ENCODE measurements at places on chromosomes 7 and 10.

- DNase-seq, result no peak
Observed at GRCh38 chr7:24152356-24152755, 131.6 kb upstream of the NPY start.

GRCh38 chr7:104848138-104848990, 165.6 kb upstream of the KMT2E start:
- DNase-seq, result peak; percentile 24

GRCh38 chr10:541750-542371, 147.6 kb downstream of the DIP2C start:
- DNase-seq, result no peak

GRCh38 chr7:155365146-155365874, 67.6 kb downstream of the INSIG1 start:
- DNase-seq, result no peak

GRCh38 chr10:12594448-12594944, 245.1 kb downstream of the CAMK1D start:
- no peak for DNase-seq

DNA sequence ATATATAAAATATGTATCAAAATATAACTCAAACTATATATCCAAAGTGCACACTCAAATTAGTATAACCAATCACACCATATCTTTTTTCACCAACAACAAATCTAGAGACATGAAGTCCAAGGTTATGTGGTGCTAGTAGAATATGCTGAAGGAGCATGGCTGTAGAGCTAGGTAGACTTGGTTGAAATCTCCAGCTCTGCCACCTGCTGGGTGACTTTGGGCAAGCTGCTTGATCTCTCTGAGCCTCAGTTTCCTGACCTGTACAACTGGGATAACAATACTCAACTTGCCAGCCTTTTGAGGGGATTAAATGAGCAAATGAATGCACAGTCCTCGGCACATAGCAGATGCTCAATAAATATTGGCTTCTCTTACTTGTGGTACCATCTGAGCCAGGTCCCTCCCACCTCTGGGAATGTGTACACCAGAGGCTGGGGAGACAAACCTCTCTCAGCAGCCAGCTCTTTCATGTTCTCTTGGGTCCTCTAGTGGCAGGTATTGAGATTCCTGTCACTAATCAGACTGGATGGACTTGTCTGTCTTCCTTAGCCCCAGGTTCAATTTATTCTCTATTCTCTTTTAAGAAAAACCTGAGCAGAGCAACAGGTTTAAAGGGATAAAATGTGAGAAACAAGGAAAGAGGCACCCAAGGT, 94.3 kb upstream of the PDE1C start:
- no peak for DNase-seq

- no peak for DNase-seq
Observed at GRCh38 chr7:41051062-41051461, 651.8 kb downstream of the INHBA start.

- DNase-seq, result no peak
Observed at GRCh38 chr10:74652664-74653063, 173.7 kb upstream of the KAT6B start.

- DNase-seq, result no peak
Observed at GRCh38 chr10:78864761-78865537, 203.8 kb upstream of the ZMIZ1 start.

DNA sequence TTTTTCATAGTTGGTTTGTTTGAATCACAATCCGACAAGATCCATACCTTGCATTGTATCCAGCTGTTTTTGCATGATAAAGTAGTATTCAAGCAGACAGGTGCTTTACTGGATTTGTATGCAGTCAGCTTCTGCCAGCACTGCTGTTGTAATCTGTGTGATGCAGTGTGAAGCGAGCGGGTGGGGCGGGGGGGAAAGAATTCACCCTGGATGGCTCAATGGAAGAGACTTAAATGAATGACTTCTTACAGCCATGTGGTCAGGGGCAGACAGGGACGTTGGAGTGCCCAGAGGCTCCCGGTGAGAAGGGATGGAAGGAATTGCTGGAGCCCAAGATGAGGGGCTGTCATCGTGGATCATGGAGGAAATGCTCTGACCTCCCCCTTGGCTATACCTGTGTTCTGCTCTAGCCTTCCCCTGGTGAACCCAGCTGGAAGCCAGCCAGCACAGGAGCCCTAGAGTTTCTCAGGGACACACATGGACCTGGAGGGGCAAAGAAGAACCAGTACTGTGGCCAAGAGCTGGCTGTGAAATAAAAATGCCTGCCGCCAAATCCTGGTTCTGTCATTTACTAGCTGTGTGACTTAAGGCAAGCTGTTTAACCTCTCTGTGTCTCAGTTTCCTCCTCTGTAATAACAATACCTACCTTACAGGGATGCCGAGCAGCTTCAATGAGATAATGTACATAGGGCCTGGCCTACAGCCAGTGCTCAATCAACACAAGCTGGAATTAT, 14.1 kb downstream of the NFE2L3 start:
- no peak for DNase-seq

DNA sequence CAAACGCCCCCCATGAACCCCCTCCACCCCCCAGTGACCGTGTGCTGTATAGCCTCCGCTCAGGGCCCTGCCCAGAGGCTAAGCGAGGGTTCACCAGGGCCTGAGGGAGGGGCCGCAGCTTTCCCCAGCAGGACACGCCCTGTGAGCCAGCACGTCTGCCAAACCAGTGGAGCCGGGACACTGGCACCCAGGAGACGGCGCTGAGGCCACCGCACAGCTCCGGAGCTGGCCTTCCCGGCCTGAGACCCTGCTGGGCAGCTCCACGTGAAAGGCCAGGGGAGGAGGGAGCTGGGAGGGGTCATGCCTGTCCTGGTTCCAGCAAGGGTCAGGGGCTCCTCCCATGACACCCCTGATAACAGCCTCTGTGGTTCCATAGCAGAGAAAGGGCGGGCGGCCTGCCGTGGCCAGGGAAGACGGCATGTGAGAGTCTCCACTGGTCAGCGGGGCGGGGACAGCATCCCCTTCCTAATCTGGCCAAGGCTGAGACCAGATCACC, 278.3 kb downstream of the ELFN1 start:
- no peak for DNase-seq

- no peak for DNase-seq
Observed at GRCh38 chr10:61992671-61993668, 91.5 kb downstream of the ARID5B start.

- DNase-seq, result no peak
Observed at GRCh38 chr10:132422903-132423825, 26.2 kb downstream of the PWWP2B start.

All from left renal cortex interstitium (tissue), 4 donors.